ENCODE measurements at places on chromosomes 16 and 17.

DNA sequence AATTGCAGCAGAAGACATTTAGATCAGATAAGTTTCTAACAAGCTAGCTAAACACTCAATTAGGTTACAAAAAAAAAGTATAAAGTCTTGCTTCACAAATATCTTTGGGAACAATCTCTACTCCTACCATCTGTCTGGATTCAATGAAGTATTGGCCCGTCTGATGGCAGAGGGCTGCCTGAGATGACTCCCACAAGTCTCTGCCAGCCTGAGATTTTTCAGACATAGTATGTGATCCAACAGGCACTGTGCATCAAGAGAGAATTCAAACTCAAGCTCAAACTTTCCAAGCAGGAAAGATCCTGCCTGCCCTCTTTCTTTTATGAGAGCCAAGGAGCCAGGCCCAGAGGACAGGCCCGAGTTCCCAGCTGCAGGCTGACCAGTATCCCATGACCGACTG lies 22.6 kb downstream of the SLC39A11 start:
- no peak for DNase-seq

- DNase-seq, result no peak
Measured at GRCh38 chr16:71826533-71827017, 17.9 kb upstream of the AP1G1 start.

GRCh38 chr17:37016780-37017179 lies 68.0 kb downstream of the AATF start:
- no peak for DNase-seq

- no peak for DNase-seq
Measured at GRCh38 chr17:41905172-41905571, 13.6 kb downstream of the ACLY start.

DNA sequence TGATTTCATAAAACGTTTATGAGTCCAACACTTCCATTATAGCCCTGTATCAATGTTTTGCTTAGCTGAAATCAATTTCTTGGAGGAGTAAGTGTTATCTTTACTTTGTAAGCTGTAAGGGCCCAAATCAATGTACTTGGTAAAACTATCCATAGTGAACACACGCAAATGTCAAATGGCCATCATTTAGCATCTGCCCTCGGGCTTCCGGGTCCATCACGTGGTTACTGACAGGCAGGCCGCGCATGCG lies 687 bp upstream of the NARF start:
- DNase-seq, result no peak

DNA sequence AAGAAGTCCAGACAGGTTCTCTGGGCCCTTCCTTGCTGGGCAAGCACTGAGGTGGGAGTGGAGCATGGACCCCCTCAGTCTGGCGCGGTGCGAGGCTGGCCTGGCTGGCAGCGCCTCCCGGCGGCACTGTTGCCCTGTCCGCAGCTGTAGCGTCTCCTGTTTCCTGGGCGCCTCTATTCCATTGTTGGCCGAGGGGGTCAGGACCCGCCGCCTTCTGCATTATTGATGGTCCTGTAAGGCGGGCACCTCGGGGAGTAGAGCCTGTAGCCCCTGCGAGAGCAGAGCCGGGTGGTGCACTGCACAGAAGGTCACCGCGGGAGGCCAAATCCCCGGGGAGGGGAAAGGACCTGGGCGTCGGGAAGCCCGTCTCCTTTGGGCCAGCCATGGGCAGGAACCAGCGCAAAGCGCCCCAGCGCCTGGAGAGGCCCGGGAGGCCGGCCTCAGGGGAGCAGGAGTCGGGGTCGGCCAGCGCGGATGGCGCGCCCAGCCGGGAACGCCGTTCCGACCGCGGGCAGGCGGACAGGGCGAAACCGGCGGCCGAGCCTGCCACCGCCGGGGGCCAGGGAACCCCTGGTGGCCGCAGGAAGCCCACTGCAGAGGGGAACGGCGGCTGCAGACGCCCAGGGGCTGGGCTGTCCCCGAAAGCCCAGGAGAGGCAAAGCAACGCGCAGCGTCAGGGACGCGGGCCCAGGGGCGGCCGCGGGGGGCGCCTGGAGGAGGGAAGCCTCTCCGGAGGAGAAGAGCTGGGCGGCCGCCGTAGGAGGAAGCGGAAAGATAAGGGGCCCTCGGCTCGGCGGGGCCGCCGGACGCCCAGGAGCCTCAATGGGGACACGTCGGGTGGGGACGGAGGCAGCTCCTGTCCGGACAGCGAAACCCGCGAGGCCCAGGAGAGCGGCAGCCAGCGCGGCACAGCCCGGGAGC lies at the start of gene MYO15B:
MYO15B (plus strand) TSS at position 126 of the 921 bp plus-strand sequence; CDS start at position 384, 258 bp downstream.
- DNase-seq, result peak; percentile 61

DNA sequence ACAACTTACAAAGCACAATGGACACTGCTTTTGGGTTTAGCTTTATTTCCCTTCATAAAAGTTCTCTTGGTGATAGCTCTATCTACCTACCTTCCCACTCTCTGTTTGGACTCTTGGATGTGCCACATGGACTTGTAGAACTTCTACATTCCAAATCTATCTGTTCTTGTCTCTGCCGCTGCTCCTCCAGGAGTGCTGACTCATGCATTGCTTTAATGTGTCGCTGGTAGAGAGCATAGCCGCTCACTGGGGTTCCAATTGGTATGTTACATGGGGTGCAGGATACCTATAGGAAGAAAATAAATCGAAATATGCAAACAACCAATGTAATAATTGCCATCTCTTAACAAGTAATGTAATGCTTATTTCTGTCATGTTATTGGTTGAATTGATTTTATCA lies 92.1 kb downstream of the TTC19 start:
- DNase-seq, result no peak

DNA sequence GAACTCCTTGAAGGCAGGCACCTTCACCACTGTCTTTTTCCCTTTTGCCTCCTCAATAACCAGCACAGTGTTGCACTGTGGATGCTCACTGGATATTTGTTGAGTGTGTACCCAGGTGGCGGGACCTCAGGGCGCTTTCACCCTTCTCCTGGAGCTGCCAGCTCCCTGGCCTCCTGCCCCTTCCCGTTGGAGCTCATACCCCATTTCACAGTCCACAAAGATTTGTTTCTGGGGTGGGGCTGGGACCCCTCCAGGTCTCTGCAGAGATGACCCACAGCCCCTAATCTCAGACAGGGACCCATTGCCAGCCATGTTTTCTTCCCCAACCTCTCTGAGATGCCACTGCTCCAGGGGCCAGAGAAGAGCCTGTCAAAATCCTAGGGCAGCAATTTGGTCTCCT lies 12.4 kb downstream of the ALOX12B start:
- DNase-seq, result no peak

DNA sequence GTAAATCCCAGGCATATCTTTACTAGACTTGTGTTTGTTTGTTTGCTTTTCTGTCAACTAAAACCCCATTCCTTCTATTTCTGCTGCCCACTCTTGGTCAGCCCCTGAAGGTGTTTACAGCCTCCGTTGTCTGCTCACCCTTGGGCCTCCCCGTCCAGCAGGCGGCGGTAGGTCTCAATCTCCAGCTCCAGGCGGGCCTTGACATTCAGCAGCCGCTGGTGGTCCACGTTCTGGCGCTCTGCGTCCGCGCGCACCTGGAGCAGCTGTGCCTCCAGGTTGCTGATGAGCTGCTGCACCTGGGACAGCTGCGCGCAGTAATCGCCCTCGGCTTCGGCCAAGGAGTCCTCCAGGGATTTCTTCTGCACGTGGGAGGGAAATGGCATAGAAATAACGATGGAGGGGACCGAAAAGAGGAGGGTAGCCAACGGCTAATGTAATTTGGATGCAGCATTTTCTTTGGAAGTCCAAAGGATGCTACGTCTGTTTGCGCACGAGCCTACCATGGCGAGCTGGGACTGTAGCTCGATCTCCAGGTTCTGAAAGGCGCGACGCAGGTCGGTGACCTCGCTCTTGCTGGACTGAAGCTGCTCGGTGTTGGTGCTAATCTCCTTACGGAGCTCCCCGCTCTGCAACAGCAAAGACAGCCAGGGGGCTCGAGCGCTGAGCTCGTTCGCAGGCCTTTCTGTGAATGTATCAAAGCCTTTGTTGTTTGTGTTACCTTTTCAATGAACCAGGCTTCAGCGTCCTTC lies 3.9 kb downstream of the KRT12 start:
- DNase-seq, result no peak

GRCh38 chr17:75843577-75844529 lies at the start of gene UNC13D:
UNC13D (minus strand) TSS chr17:75844404; CDS start chr17:75844337, 67 bp downstream.
- DNase-seq, result no peak

GRCh38 chr16:75250809-75251279 lies 580 bp downstream of the BCAR1 start:
- no peak for DNase-seq

DNA sequence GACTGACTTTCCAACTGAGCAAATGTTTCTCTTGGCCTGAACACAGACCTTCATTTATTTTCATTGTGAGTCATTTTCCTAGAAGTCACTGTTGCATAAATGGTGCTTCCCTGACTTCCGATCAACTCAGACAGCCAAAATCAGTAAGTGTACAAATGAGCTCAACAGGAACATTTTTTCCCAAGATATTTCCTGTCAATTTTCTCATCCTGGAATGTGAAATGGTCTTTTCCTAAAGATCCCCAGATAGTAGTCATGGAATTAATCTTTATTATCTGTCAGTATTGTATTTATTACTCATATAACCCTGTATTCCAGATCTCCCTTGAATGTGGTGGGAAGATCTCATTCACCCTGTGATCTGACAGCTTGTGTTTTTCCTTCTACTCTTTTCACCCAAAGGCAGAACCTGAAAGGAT lies 360.3 kb upstream of the KIF2B start:
- no peak for DNase-seq

GRCh38 chr16:81779536-81780320 lies 637 bp downstream of the PLCG2 start:
- DNase-seq, result no peak

- no peak for DNase-seq
Measured at GRCh38 chr17:8859804-8860430, 7.6 kb downstream of the PIK3R6 start.

DNA sequence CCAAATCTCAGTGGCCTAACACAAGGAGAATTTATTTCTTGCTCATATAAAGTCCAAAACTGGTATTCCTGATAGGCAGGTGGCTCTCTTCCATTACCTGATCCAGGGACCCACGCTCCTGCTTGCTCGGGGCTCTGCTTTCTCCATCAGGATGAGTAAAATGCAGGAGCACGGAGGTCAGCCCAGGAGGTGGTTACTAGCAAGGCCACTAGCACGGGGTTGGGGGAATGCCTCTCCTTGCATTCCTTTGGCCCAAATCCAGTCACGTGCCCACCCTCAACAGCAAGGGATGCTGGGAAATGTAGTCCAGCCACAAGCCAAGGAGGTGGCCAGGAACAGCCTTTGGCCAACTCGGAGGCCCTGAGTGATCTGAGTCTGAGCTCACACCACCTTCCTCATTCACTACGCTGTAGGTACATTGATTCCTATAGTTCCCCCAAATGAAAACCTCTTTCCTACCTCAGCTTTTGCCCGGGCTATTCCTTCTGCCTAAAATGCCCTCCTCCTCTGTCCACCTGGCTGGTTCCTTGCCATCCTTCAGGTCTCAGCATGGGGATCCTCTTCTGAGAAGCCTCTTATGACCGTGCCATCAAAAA lies 38.3 kb upstream of the HAPSTR1 start:
- DNase-seq, result no peak

- no peak for DNase-seq
Measured at GRCh38 chr17:82277851-82278250, 4.4 kb upstream of the CSNK1D start.

DNA sequence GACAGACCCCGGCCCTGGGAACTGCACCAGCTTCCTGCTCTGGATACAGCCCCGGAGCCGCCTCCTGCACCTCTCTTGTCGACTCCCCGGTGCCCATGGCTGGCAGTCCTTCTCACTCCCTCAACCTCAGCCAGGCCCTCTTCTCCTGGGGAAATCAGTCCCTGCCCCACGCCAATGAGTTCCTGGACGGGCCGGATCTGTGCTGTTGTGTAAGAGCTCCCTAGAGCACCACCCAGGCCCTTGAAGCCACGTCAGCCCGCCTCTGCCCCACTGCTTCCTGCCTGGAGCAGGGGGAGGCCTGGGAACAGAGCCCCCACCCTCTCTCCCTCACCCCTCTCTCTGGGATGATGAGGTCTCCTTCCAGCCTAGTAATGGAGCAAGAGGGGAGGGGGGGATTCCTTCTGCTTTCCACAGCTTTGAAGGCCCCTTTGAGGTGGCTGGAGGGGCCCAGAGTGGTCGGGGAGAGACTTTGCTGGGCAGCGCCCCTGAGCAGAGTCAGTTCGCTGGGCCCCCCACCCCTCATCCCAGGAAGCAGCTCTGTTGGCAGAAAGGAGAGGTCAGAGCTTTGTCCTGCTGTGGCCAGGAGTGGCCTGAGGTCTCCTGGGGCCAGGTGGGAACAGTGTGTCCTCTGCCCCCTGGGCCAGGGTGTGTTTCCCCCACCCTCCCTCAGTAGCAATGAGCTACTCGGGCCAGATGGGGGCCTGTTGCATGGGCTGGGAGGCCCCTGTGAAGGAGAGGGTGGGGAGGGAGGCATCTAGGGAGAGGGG lies 3.8 kb downstream of the PRR29 start:
- no peak for DNase-seq

DNA sequence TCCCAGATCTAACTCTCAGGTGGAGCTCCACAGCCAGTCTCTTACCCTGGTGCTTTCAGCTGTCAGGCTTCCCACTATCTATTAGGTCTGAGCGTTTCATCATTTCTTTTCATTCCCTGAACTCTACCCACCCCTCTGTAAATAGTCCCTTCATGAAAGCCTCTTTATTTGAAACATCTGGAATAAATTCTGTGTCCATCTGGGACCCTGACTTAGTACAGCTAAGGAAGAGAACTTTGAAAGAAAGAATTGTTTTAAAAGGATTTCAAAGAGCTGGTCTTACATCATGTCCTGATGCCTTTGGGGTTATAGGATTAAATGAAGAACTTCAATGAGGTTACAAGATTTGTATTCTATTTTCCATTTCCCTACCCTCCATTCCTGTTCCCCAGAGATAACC lies 388.5 kb upstream of the CA10 start:
- no peak for DNase-seq

- DNase-seq, result no peak
Measured at GRCh38 chr17:31931756-31932155, 5.1 kb upstream of the SUZ12 start.

DNA sequence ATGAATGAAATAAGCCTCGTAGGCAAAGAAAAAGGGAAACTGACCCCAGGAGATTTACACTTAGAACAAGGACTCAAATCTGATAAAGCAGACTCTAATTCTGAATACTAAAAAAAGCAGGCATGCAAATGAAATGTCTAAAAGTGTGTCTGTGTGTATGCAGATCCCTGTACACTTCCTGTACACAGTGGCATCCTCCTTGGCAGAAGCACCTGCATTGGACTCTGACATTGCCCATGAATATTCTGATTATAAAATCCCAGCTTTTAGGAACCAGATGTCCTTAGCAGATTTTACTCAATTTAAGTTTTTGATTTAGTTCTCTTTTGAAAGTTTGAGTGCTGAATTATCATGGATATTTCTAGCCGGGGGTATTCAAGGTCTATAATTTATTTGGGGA lies 306.0 kb upstream of the CDH8 start:
- DNase-seq, result no peak

DNA sequence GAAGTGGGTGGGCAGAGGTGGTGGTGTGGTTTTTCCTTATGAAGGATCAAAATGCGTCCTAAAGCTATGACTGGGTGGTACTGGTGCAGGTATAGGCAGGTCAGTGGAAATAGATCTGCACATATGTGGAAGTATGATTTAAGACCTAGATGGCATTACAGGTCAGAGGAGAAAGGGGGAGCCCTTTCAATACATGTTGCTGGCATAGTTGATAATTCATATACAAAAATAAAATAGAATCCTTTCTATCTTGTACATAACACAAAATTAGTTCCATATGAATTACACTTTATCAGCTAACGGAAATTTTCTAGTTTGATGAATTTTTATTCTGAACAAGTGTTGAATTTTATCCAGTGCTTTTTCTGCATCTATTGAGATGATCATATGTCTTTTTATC lies 20.8 kb upstream of the PIK3R5 start:
- DNase-seq, result no peak

- no peak for DNase-seq
Measured at GRCh38 chr16:25060920-25061319, 45.8 kb upstream of the ARHGAP17 start.
